Posterior cingulate gyrus (tissue), 11 donors: ENCODE measurements at places on chromosomes 6 and 20.

GRCh38 chr6:167500961-167501360 is 176.1 kb downstream of the TTLL2 start:
- no peak for DNase-seq

DNA sequence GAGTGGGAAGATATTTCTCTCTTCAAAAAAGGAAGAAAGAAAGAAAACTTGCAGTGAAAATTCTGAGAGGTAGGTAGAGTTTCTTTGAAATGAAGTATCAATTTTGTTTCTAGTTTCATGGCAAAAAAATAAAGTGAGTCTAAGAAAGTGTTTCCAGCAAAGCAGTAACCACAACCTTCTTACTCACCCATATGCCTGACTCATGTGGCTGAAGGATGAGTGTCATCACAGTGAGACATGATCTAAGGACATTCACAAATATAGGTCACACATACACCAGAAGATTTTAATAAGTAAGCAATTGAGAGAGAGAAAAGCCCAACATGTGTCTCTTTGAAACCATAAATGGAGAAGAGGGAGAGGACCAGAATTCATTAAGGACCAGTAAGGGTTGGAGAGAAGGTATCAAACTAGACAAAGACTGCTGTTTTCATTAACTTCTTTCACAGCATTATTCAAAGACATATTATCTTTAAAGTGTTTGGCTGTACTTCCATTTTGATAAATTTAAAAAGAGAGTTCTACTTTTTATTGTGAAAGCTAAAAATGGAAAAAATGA is 169.5 kb downstream of the FRK start:
- DNase-seq: no peak

DNA sequence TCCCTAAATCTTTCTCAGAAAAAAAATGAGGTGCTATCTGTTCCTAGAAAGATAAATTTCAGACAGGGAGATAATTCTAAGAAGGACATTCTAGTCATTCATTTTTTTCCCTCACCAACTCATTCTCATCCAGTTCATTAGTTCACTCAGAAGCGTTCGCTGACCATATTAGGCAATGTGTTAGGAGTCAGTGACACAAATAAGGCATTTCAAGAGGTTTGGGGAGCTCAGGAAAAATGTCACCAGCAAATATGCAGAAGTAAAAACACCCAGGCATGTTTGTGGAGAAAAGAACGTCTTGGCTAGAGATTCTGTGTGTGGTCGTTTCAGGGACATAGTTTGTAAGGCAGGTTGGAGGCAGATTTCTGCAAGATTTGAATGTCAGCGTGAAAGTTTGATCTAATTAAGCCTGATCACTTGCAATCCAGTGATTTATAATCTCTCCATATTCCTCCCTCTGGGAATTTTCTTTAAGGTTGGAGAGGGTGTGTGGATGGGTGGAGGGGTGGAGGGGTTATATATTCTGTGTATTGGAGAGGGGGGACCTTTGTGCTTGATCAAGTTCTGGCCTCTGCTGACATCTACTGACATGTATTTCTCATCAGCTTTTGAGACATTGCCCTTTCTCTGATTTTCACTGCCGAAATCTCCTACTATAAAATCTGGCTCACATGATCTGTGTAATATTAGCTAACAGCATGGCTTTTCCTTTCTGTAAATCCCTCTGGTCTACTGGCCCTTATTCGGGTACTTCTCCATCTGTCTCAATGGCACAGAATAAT is 3.6 kb downstream of the MYCT1 start:
- no peak for DNase-seq

DNA sequence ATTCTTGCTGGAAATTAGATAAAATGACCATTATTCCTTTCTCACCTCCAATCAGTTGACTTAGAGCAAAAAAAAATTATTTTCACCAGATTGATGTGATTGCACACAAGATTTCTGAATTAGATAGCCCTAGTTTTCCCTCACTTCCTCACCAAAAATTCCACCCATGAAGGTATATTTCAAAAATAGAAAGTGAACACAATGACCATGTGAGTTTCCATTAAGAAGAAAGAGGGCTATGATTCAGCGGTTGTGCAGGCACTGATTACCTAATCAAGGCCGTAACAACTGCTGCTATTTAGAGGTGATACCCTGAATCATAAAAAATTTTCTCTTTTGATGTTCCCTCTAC is 19.5 kb upstream of the RALGAPA2 start:
- DNase-seq: no peak

GRCh38 chr20:4061987-4062386 is 46.6 kb upstream of the RNF24 start:
- DNase-seq: no peak

GRCh38 chr20:36064658-36065426 is 89.7 kb upstream of the EPB41L1 start:
- peak; percentile 95 for DNase-seq

GRCh38 chr6:158073776-158074175 is 92.1 kb downstream of the SYNJ2 start:
- no peak for DNase-seq

DNA sequence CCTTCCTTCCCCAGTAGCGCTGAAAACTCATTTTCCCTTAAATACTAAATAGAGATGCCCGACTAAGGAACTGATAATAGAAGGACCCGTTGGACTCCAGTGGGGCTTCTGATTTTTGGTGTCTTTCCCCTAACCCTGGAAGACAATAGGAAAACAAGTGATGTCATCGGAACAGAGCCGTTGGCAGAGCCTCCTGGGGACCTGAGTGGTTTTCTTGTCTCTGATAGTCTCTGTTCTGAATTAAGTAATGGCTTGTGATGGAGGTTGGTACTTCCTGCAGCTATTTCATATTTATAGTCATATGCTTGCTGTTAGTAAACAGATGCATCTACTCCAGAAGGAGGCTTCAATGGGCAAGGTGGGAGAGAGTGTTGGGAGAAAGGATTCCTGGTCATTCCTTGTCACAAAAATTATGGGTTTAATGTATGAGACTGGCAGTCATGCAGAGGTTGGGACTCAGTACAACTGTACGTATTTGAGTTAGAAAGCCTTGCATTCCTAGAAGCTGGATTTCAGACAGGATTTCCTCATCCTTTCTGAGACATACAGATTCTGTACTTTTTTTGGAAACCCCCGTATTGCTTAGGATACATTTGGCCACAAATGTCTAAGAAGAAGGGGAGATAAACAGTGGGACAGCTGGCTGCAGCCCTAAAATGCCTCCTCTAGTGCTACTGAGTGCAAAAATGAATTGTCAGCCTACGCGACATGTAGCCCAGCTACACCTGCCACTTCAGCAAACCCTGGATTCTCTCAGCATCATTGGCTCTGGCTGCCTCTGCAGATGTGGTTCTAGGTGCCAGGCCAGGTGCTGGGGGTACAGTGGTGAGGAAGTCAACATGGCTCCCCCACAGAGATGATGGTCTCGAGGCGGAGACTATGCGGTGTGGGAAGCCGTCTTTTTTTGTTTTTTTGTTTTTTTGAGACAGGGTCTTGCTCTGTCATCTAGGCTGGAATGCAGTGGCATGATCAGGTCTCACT is 38.1 kb downstream of the CDS2 start:
- DNase-seq: no peak

DNA sequence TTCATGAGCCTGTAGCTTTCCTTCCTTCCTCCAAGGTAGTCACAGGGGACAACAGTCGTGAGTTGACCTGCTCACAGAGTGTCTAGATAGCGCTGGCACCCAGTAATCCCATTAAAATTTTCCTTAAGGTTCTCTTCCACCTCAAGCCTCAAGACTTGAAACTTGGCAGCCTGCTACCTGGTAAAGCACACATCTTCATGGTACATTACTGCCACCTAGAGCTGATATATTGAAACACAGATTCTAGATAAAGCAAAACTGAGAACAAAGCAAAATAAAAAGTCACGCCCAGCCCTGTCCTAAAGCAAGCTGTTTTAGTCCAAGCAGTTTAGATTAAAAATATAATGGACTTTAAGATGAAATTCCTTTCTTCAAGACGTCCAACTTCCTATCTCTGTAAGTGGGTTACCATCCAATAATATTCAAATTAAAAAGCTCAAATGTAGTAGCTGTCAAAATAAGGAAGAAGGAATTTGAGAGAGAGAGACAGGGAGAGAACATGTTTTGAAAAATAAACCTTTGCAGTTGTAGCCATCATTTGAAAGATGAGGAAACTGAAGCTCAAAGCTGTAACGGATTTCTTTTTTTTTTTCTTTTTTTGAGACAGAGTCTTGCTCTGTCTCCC is 50.7 kb upstream of the CD83 start:
- no peak for DNase-seq

- no peak for DNase-seq
These were observed 54.2 kb downstream of the TBC1D7 start for GRCh38 chr6:13273931-13274706.

DNA sequence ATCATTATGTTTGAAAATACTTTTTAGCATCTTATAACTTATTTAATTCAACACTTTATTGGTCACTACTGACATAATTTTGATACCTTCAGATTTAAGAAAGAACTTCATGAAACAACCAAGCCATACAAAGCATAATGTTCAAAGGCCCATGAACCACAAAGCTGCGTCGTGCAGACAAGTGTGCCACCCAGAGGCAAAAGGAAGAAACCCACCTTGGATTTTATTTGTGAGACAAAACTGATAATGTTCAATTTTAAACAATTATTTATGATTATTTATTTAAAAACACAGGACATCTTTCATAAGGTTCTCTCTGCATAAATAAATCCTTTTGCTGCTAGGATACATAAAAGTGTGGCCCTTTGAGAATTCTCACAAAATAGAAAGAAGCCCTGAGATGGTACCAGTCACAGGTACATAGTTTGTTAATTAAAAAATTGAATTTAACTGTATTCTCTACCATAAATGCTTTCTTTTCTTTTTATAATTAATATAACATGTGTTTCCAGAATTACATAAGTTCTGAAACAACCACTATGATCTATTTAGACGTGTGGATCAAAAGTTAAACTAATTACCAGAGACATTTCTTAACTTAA is 143.7 kb downstream of the RALGAPA2 start:
- DNase-seq: no peak

GRCh38 chr6:44233567-44234100 is 10.2 kb downstream of the SLC29A1 start:
- no peak for DNase-seq

DNA sequence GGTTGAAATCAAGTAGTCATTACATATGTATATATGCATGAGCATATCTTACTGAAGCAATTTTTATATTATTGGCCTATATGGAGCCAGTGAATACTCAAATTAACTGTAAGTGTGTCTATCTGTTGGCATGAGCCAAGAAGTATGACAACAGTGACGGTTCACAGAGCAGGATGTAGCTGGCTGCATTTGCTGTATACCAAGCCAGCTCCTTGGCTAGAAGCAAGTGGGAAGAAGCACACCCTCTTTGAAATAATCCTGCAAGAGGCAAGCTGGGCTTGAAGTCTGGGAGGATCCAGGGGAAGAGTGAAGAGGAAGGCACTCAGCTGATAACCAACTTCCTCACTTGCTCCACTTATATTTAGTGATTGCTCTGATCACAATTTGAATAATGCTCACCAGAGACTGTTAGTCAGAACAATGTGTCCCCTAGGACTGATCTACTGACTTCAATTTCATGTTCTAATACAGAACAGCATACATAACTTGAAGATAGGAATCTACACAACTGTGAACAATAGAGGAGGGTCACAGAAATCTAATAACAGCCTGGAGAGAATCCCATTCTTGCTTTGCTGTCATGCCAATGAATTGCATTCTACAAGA is 497.3 kb downstream of the PRKN start:
- no peak for DNase-seq

GRCh38 chr6:136343275-136343674 is 53.6 kb upstream of the BCLAF1 start:
- no peak for DNase-seq

DNA sequence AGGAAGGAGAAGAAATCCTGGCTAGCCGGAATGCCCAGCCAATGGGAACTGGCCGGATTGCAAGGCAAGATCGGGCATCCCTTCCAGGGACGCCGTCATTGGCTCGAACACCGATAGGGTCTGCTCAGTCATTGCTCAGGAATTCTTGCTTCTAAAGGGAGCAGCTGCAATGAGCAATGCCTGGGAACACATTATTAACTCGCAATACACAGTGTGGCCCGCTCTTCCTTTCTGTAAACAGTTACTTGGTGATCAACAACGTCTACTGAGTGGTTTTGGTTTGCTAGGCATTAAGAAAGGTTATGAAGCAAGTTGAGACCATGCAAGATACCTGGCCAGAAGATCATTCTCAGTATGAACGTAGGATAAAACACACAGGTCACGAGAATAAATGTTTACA is 165.4 kb upstream of the CITED2 start:
- DNase-seq: no peak

DNA sequence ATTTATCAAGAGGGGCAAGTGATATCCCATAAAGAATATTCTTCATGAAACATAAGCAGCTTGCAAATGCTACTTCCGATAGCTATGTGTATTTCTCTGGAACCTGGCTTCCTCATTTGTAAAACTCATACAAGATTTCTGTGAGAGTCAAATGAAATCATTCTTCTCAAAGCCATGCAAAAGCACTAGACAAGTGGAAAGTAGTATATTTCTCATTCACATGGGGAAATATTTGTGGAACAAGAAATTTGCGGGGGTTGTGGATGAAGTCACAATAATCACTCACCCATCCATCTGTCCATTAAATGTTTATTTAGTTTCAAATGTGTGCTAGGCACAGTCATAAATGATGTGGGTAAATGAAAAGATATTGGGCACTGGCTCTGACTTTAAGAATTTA is 150.5 kb downstream of the IPCEF1 start:
- DNase-seq: no peak

- DNase-seq: no peak
These were observed 71.5 kb upstream of the RIPOR2 start for GRCh38 chr6:25007269-25007699.
